Activated T-cell treated with anti-CD3 and anti-CD28 coated beads, Interleukin-2, amount 50 U/mL, for 24 hours (primary cell): ENCODE measurements at places on chromosomes 13 and 19.
A peak's percentile ranks its signal among the peaks of the same experiment; 100 is the strongest.

GRCh38 chr19:55299991-55300390 is 16.2 kb downstream of the BRSK1 start:
- H3K27me3 ChIP-seq, result no peaks in the 10 kb centered on the region
- H3K4me3 ChIP-seq, result no peak overlapping the region
- no peak for DNase-seq
- no peaks in the 10 kb centered on the region for H3K36me3 ChIP-seq

- no peak overlapping the region for H3K4me3 ChIP-seq
- peaks cover 26% of the 10 kb centered on the region for H3K27me3 ChIP-seq
- DNase-seq, result no peak
- H3K4me1 ChIP-seq, result peaks cover 5% of the 10 kb centered on the region
- no peaks in the 10 kb centered on the region for H3K36me3 ChIP-seq
These were observed 13.9 kb upstream of the MADCAM1 start for GRCh38 chr19:482186-483041.

DNA sequence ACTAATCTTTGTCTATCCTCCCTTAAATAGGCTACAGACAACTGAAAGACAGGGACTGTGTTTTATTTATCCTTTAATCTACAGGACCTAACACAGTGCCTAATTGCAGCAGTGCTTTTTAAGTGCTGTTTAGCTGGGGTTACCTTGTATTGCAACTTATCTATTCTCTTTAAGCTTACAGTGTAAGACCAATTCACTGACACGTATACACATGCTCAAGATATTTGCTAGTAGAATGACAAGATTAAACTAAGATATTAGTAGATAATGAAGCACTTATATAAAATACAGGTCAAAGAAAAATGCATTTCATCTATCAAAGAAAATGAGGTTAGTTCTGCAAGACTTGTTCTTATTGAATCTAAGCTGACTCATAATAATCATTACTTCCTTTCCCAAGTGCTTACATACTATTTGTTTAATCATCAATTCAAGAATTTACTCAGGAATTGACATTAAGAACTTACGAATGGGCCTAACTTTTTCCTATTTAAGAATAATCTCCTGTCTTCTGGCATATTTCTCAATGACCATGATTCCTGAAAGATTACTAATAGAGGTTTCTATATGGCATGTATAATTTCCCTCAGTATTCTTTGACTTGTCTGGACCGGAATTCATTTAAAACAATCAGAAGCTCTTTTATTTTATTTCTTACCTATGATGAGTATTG is 75.8 kb upstream of the MAB21L1 start:
- no peak overlapping the region for H3K4me3 ChIP-seq
- no peaks in the 10 kb centered on the region for H3K4me1 ChIP-seq
- no peak overlapping the region for H3K27ac ChIP-seq
- no peaks in the 10 kb centered on the region for H3K27me3 ChIP-seq

GRCh38 chr19:30202060-30202600 is 170.1 kb upstream of the ZNF536 start:
- DNase-seq, result no peak
- H3K4me3 ChIP-seq, result no peak overlapping the region
- H3K27ac ChIP-seq, result no peak overlapping the region
- no peaks in the 10 kb centered on the region for H3K27me3 ChIP-seq
- H3K36me3 ChIP-seq, result no peaks in the 10 kb centered on the region
- H3K4me1 ChIP-seq, result no peaks in the 10 kb centered on the region

DNA sequence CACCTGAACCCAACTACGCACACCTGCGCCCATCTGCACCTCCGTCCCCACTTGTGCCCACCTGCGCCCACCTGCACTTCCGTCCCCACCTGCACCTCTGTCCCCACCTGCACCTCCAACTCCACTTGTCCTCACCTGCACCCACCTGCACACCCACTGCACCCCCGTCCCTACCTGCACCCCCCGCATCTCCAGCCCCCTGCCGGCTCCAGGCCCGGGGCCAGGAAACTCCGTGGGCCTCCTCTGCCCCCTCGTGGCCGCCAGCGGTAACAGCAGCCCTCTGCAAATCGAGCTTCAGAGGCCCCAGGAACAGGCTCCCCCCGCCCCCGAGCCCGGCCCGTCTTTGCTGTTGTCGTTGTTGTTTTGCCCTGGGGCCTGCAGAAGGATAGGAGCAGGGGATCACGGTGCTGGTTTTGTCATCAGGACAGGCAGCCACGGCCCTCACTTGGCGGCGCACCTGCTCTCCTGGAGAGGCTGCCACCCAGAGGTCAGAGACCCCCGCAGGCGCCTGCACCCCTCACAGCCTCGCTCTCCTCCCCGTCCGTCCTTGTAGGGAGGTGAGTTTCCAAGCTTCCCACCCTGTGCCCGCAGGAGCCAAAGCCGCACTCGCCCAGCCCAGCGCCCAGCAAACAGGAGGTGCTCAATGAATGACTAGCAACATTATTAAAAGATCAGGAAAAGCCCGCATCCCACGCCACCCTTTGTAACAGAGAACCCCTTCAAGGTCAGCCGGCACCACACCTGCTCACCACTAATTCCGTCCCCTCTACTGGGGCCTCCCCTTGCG is 65.4 kb downstream of the GNG7 start:
- H3K36me3 ChIP-seq, result no peaks in the 10 kb centered on the region
- H3K27ac ChIP-seq, result no peak overlapping the region
- DNase-seq, result peak; percentile 85

DNA sequence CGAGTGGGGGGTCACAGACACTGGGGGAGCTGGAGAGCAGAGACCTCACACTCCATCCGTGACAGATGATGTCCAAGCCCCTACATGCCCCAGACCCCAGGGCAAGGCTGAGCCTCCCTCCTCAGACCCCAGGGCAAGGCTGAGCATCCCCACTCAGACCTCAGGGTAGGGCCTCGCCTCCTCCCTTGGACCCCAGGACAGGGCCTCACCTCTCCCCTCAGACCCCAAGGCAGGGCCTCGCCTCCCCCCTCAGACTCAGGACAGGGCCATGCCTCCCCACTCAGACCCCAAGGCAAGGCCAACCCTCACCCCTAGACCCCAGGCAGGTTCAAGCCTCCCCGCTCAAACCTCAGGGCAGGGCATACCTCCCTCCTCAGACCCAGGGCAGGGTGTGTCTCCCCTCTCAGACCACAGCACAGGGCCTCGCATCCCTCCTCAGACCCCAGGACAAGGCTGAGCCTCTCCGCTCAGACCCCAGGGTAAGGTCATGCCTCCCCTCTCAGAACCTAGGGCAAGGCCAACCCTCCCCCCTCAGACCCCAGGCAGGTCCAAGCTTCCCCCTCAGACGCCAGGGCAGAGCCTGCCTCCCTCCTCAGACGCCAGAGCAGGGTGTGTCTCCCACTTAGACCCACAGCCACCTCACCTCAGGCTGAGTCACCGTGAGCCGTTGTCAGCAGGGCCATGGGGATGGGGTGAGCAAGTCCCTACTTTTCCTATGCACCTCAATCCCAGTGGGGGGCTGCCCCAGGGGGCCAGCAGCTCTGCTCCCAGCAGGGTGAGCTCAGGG is 1.7 kb upstream of the S1PR4 start:
- peak overlapping the region; percentile 90 for H3K27ac ChIP-seq
- peak overlapping the region; percentile 76 for H3K4me3 ChIP-seq
- peak; percentile 77 for DNase-seq
- H3K4me1 ChIP-seq, result peaks cover 29% of the 10 kb centered on the region
- no peaks in the 10 kb centered on the region for H3K27me3 ChIP-seq

DNA sequence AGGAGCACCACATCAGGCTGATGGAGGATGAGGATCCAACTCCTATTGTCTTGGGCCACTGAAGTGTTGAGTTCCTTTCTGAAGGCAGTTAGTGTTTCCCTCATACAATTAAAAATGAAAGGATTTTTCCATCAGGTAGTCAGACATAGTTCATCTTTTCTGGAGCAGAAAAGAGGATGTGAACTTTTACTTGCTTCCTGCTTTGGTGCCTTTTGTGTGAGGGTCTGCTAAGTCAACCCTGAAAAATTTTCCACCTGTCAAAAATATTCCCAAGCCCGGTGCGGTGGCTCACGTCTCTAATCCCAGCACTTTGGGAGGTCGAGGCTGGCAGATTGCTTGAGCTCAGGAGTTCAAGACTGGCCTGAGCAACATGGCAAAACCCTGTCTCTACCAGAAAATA is 43.9 kb downstream of the RGCC start:
- peaks cover 72% of the 10 kb centered on the region for H3K4me1 ChIP-seq
- DNase-seq, result no peak
- no peak overlapping the region for H3K4me3 ChIP-seq
- H3K27me3 ChIP-seq, result no peaks in the 10 kb centered on the region
- no peak overlapping the region for H3K27ac ChIP-seq

DNA sequence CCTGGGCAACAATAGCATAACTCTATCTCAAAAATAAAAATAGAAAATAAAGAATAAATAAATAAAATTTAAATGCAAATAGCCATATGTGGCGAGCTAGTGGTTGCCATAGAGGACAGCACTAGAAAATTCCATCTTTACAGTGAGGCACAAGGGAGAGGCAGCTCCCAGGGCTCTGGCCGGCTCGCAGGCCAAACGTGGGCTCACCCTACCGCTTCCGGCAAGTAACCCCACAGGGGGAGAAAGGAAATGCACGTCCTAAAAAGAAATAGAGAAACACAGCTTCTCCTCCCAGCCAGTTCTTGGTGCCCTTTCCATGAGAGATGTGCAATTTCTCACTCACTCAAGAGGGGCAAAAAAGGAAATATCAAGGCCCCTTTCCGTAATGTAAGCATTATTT is 12.4 kb upstream of the GRWD1 start:
- no peak overlapping the region for H3K4me3 ChIP-seq
- H3K4me1 ChIP-seq, result no peaks in the 10 kb centered on the region
- no peak for DNase-seq
- no peak overlapping the region for H3K27ac ChIP-seq
- peaks cover 23% of the 10 kb centered on the region for H3K27me3 ChIP-seq

GRCh38 chr13:74867460-74867859 is 614.5 kb downstream of the TBC1D4 start:
- peaks cover 7% of the 10 kb centered on the region for H3K27me3 ChIP-seq
- no peaks in the 10 kb centered on the region for H3K36me3 ChIP-seq
- H3K4me3 ChIP-seq, result no peak overlapping the region
- no peaks in the 10 kb centered on the region for H3K4me1 ChIP-seq
- no peak overlapping the region for H3K27ac ChIP-seq

DNA sequence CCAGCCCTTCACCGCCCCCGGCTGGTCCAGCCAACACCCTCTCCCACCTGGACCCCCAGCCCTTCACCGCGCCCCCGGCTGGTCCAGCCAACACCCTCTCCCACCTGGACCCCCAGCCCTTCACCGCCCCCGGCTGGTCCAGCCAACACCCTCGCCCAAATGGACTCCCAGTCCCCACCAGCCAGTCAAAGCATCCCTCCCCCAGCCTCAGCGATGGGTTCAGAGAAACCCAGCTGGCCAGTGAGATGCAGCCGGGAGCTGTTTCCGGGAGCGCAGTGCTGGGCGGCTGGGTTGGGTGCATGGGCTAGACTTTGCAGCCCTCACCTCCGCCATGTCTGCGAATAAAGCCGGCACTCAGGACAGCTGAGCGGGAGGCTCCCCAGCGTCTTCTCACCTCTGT is 6.5 kb upstream of the CDC34 start:
- H3K36me3 ChIP-seq, result no peaks in the 10 kb centered on the region
- peaks cover 4% of the 10 kb centered on the region for H3K4me1 ChIP-seq
- no peak overlapping the region for H3K27ac ChIP-seq
- H3K27me3 ChIP-seq, result no peaks in the 10 kb centered on the region
- H3K4me3 ChIP-seq, result no peak overlapping the region

- H3K36me3 ChIP-seq, result no peaks in the 10 kb centered on the region
- H3K27me3 ChIP-seq, result peaks cover 34% of the 10 kb centered on the region
- DNase-seq, result no peak
- H3K4me3 ChIP-seq, result peak overlapping the region; percentile 68
These were observed 346.5 kb downstream of the ZNF536 start for GRCh38 chr19:30718707-30719106.

- H3K27ac ChIP-seq, result no peak overlapping the region
- no peak for DNase-seq
- no peaks in the 10 kb centered on the region for H3K4me1 ChIP-seq
- H3K36me3 ChIP-seq, result no peaks in the 10 kb centered on the region
These were observed 39.8 kb upstream of the LATS2 start for GRCh38 chr13:21100994-21101757.

DNA sequence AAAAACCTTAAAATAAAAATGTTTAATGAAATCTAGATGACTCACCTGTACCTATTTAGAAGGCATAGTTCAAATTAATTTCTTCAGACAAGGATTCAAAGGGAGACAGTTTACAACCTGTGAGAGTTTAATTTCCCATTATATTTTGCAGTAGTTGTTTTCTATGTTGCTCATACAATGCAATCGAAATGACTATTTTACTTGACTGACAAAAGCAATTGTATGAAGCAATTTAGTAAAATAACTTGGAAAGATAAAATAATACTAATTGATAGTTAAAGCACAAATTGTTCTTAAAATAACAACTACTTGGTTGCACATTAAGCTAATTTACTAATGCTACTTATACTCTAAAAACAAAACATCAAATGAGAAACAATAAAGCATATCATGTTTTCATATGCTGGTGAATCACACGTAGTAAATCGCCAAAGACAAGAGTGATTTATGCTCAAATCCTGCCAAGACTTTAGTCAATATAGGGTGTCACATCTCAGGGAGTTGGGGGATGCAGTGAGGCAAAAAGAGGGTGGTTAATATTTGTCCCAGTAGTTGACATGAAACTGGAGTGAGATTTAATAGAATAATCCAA is 6.4 kb downstream of the DACH1 start:
- H3K27ac ChIP-seq, result no peak overlapping the region
- DNase-seq, result no peak
- H3K36me3 ChIP-seq, result no peaks in the 10 kb centered on the region
- peaks cover 9% of the 10 kb centered on the region for H3K4me1 ChIP-seq

GRCh38 chr19:53521373-53522202 is 16.4 kb upstream of the ZNF331 start:
- DNase-seq, result peak; percentile 36
- H3K36me3 ChIP-seq, result peaks cover 65% of the 10 kb centered on the region
- H3K27me3 ChIP-seq, result no peaks in the 10 kb centered on the region

DNA sequence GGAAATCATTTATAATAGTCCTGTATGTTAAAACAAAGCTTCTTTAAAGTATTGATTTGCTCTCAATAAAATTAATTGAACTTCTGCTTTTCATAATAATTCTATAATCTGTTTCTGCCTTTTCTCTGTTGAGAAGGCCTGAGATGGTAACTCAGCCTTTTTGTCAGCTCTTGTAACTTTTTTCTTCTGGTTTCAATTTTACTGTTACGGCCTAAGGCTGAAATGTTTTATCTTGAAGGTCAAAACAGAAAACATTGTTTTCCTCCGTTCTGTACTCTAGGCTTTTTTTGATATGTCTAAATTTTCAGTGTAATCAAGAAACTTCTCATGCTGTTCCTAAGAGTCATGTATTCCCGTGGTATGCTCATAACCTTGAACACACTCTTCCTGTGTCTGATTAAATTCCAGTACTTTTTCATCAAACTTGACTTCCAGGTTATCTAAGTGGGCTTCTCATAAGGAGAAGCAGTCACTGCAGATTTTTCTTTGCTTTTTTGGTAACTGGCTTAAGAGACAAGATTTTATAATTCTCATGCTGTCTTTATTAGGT is 7.6 kb upstream of the NAXD start:
- no peaks in the 10 kb centered on the region for H3K36me3 ChIP-seq
- peaks cover 10% of the 10 kb centered on the region for H3K4me1 ChIP-seq
- peaks cover 13% of the 10 kb centered on the region for H3K27me3 ChIP-seq
- no peak overlapping the region for H3K4me3 ChIP-seq

- H3K27me3 ChIP-seq, result peaks cover 9% of the 10 kb centered on the region
- no peaks in the 10 kb centered on the region for H3K36me3 ChIP-seq
- H3K27ac ChIP-seq, result no peak overlapping the region
- DNase-seq, result no peak
- H3K4me3 ChIP-seq, result no peak overlapping the region
These were observed 335.7 kb downstream of the RFC3 start for GRCh38 chr13:34153428-34154180.

GRCh38 chr13:72590091-72590740 is 137.2 kb downstream of the MZT1 start:
- no peak for DNase-seq
- no peak overlapping the region for H3K4me3 ChIP-seq
- H3K27ac ChIP-seq, result no peak overlapping the region
- no peaks in the 10 kb centered on the region for H3K27me3 ChIP-seq
- no peaks in the 10 kb centered on the region for H3K36me3 ChIP-seq
- no peaks in the 10 kb centered on the region for H3K4me1 ChIP-seq
